ENCODE measurements at places on chromosomes 6 and 20.

- DNase-seq = no peak
Measured at GRCh38 chr20:8996817-8997512, 71.9 kb upstream of the PLCB4 start.

DNA sequence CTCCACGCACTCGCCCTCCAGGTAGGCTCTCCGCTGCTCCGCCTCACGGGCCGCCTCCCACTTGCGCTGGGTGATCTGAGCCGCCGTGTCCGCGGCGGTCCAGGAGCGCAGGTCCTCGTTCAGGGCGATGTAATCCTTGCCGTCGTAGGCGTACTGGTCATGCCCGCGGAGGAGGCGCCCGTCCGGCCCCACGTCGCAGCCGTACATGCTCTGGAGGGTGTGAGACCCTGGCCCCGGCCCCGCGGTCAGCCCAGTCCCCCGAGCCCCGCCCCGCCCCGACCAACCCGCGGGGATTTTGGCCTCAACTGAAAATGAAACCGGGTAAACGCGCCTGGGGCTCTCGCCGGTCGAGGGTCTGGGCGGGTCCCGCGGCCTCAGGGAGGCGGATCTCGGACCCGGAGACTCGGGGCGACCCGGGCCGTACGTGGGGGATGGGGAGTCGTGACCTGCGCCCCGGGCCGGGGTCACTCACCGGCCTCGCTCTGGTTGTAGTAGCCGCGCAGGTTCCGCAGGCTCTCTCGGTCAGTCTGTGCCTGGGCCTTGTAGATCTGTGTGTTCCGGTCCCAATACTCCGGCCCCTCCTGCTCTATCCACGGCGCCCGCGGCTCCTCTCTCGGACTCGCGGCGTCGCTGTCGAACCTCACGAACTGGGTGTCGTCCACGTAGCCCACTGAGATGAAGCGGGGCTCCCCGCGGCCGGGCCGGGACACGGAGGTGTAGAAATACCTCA lies 598 bp downstream of the HLA-B start:
- peak; percentile 40 for DNase-seq

- no peak for DNase-seq
Measured at GRCh38 chr6:3850451-3851203, 1.5 kb downstream of the FAM50B start.

GRCh38 chr6:11804135-11804534 lies 25.5 kb upstream of the ADTRP start:
- DNase-seq = no peak

- DNase-seq = peak; percentile 74
Measured at GRCh38 chr6:43021270-43022047, at the start of gene RRP36. Gene RRP36, plus strand, starts transcription at chr6:43021623. Its CDS starts 32 bp downstream, at chr6:43021655.

DNA sequence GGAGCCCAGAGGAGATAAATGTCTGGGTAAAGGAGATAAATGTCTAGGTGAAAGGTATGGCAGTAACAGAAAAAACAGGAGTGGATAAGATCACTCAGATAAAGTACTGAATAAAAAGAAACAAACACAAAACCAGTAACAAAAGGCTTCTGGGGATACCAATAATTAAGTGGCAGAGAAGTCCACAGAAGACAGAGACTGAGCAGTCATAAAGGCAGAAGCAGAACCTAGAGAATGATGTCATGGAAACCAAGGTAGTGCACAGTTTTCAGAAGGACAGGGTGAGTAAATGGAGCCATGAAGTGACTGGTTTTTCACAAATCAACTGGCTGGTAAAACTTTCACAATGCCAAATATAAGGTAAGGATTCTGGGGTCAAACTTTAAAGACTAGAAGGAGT lies 80.9 kb upstream of the PLN start:
- no peak for DNase-seq

Data from T-helper 2 cell treated with Interferon-gamma antibody and Interleukin-4, amounts not matched to agents 5 μg/mL and 100 μg/mL, for 36 hours (primary cell).